Right lung (tissue), 10 donors: ENCODE measurements at places on chromosomes 16 and 17. TPM values are rescaled to one million over a fixed set of nuclear protein-coding genes. Genes with fewer than 3 reads are reported as not detected.

PLXDC1 gene
- polyA plus RNA-seq: 5.4 TPM

TSNAXIP1 gene
- 6.1 TPM for polyA plus RNA-seq

CHRNE gene
- polyA plus RNA-seq: 0.88 TPM

DNA sequence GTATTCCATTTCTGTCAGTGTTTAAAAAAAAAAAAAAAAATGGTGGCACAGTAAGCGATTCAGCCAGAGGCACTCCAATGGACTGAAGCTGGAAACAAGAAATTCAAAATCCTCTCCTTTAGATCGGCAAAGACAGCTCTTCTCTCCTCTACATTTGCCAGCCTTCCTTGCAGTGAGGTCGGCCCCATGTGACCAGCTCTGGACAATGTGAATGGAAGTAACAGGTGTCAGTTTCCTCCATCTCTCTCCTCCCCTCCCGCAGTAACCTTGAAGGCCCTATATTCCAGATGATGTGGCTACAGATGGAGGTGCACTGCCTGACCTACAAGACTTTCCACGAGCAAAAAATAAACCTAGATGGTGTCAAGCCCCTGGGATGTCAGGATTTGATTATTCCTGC is 15.0 kb downstream of the CUEDC1 start:
- no peak for DNase-seq

DNA sequence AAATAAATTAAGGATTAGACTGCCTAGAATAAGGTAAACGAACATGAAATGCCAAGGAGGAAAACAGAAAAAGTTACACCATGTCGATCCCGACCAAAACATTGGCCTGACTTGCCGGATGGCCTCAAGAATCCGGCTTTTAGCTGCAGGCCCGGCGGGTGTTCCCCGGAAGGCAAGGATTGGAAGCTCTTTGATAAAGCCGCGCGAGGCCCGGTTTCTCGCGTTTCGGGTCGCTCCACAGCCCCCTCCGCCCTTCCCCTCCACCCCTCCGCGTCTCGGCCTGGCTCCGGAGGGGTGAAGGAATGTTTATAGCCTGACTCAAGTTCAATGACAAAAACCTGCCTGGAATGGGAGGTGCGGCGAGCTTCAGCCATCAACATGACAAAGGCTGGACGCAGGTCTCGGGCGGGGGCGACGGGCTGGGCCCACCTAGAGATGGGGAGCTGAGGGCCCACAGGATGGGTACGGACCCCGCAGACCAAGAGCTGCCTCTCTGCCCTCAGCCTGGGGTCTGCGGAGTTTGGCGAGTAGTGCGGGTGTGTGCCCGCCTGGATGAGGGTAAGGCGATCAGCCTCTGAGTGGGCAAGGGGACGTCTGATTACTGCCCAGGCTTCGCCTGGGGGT is 2.6 kb downstream of the PRAC1 start:
- DNase-seq: no peak

DNA sequence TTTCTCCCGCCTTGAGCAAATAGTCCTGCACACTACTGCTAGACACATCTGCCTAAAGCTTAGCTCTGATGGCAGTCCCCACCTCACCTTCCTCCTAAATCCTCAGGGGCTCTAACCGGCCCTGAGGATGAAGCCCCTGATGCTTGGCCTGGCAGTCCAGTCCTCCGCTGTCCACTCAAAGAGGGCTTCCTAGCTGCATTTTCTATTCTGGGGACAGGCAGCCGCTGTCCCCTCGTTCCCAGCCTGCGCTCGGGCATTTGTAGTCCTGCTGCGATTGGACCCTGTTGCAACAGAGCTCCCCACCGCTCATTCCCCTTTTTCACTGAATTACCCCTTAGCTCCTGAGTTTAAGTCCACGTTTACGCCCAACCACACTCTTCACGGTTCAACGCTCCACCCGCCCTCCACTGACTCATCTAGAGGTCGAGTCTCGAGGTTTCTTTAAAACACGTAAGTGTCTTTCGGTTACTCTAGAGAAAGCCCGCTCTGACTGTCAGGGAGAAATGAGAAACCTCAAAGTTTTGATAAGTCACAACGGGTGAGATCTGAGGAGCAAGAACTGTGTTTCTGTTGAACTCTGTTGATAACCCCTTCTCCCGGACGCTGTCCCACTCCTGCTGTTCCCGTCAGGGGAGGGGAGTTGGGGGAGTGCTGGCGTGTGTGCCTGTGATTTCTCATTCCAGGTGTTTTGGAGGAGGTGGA is 4.5 kb downstream of the CCR7 start:
- no peak for DNase-seq

DNA sequence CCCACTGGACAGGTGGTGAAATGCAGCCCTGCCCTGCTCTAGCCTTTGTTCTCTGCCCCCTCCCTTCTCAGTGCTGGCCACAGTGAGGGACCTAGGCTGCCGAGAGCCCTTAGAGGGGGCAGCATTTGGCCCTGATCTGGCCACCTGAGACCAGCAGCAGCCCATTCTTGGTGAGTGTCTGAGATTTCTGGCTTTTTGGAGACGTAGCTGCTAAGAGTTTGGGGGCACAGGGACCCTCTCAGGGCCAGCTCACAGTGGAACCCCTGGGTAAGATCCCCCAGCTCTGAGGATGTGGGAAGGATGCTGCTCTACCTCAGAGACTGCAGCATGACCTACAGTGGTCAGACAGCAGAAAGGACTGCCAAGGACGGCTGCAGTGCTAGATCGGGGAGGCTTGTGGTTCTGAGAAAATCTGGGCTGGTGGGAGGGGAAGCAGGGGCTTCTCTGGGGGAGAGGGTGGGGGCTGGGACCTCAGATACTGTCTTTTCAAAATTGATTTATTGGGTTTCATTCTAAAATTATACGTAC is 13.3 kb downstream of the GRB7 start:
- DNase-seq: no peak

- DNase-seq: peak; percentile 55
Observed at GRCh38 chr16:1105888-1106620, 10.0 kb upstream of the C1QTNF8 start.

DNA sequence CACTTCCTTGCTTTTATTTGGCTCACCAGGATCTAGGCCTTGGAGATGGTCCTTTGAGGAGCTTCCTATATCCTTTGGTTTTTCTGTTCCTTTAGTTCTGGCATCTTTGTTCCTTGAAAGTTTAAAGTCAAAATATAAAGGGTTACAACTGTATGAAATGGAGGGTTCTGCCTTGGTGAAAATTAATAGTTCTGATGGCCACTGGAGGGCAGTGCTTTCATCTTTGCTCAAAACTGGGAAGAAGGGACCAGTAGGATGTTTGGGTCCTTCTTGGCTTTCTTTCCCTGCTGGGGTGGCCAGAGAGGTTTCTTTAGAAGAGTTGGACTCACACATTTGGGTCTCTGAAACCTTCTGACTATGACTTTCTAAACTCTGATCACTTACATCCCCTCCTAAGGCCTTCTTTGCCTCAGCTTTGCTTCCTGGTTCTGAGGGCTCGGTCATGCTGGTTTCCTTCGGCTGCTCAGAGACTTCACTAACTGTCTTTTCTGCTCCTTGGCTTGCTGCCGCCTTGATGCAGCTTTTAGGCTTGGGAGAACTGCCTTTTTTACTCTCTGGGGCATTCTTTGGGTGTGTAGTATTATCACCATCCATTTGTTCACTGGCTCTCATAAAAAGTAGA is 10.9 kb upstream of the ITGA2B start:
- DNase-seq: no peak

DNA sequence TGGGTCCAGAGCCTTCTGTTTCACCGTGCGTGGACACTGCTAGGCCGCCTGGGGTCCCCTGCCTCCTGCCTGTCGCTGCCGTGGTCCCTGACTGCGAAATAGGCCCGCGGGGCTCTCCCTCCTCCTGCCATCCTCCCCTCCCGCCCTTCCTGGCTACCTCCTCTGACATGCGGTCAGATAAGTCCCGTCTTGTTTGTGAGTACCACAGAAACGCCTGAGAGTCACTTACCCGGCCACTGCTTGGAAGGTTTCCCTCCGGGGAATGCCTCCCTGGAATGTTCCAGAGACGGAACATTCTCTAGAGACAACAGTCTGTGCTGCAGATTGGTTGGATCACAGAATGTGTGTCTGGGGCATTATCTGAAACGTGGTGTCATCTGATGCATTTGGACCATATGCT is 22.7 kb downstream of the CIBAR2 start:
- peak; percentile 25 for DNase-seq
